Activated CD8-positive, alpha-beta T cell treated with anti-CD3 and anti-CD28 coated beads for 36 hours (primary cell): ENCODE measurements at places on chromosomes 1 and 21. TPM values are rescaled to one million over a fixed set of nuclear protein-coding genes. Genes with fewer than 3 reads are reported as not detected.

- no peak for DNase-seq
Observed at GRCh38 chr1:70319750-70320149, 34.8 kb downstream of the ANKRD13C start.

DNA sequence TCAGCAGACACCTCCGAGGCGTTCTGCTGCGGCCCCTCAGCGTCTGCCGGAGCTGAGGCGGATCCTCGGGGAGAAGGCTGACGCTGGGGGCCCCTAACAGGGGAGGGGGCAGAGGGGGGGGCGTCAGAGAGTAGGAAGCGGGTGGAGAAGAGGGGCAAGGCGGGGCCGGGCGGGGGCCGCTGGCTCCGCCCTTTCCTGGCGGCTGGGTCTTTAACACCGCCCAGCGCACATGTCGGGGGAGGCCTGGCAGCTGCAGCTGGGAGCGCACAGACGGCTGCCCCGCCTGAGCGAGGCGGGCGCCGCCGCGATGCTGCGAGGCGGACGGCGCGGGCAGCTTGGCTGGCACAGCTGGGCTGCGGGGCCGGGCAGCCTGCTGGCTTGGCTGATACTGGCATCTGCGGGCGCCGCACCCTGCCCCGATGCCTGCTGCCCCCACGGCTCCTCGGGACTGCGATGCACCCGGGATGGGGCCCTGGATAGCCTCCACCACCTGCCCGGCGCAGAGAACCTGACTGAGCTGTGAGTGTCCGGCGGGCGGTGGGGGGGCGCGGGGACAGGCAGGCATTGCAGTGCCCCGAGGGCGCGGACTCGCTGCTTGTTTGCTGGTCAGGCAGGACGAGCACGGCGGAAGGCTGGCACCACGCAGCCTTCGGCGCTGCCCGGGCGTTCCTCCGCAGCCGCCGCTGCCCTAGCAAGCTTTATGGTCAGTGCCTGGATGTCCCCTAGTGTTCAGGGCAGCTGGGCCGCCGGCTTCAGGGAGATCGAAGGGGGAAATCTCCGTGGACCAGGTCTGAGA is at the start of gene NTRK1:
NTRK1 (plus strand) TSS at position 238 of the 796 bp plus-strand sequence; CDS start at position 308, 70 bp downstream.
- DNase-seq, result peak; percentile 75

- DNase-seq, result no peak
Observed at GRCh38 chr1:147717706-147718097, 42.7 kb downstream of the GJA5 start.

GRCh38 chr1:220044678-220045355 is 1.5 kb downstream of the EPRS1 start:
- DNase-seq, result no peak

GRCh38 chr1:110011527-110012041 is 22.8 kb upstream of the STRIP1 start:
- DNase-seq, result peak; percentile 40

- DNase-seq, result no peak
Observed at GRCh38 chr1:8835941-8836643, 18.7 kb upstream of the RERE start.

DNA sequence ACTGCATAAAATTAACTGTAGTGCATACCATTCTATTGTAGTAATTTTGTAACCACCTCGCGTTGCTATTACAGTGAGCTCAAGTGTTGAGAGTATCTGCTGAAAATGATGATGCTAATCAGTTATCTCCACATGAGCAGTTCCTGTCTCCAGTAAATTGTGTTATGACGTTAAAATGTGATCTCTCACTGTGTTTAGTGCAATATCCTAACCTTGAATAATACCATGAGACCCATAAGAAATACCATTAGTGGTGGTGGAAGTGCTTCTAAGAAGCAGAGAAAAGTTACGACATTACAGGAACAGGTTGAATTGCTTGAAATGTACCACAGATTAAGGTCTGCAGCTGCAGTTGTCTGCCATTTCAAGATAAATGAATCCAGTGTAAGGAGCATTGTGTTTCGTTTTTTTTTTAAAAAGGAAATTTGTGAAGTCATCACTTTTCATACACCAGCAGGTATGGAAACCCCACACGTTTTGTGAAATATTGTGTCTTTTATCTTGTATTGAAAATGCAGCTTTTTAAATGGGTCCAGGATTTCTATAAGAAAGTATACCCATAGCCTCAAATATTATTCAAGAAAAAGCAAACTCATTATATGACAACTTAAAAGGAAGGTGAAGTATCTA is 72.5 kb downstream of the ANGPTL1 start:
- no peak for DNase-seq

- no peak for DNase-seq
Observed at GRCh38 chr1:31783846-31784245, 19.7 kb upstream of the ADGRB2 start.

DNA sequence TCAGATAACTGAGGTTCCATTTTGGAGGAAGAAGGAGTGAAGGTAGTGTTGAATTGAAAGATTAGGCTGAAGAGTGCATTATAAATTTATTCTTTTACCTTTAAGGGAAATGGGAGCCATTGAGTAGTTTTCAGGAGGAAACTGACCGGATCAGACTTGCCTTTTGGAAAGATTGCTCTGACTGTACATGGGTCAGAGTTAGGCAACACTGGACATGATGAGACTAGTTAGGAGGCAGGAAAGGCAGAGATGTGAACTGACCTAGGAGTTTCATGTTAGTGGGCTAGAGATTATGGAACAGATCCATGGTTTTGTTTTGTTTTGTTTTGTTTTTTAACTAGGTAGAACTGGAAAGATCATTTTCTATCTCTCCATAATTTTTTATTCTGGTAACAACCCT is 78.2 kb downstream of the SNX7 start:
- DNase-seq, result no peak

- no peak for DNase-seq
Observed at GRCh38 chr1:77465139-77465538, 183.3 kb downstream of the AK5 start.

- DNase-seq, result no peak
Observed at GRCh38 chr1:246394121-246394520, 113.0 kb downstream of the SMYD3 start.

DNA sequence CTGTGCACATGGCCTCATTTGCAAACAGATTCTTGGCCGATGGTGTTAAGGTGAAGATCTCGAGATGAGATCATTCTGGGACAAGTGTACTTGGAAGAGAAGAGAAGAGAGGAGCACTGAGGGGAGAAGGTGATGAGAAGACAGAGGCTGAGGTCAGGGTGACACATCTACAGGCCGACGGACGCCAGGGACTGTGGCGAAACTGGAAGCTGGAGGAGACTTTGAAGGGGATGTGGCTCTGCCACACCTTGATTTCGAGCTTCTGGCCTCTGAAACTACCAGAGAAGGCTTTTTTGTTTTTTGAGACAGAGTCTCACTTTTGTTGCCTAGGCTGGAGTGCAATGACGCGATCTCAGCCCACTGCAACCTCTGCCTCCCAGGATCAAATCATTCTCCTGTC is 137.5 kb upstream of the TMEM51 start:
- no peak for DNase-seq

DNA sequence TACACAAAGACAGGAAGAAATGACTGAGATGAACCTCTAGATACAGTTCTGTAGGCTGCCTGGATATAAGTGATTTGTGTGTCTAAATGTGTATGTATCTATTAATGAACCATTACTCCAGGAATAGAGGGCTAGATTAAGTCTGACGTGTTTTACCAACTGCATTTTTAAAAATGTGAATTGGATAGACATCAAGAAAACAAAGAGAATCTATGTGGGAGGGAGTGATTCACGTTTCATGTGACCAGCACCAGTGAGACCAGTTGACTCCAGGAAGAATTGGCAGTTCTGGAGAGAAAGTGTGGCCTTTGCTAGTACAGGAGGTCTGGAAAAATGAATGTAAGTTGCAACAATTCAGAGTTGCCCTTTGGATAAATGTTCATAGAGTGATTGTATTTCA is 53.4 kb upstream of the RGS21 start:
- DNase-seq, result no peak

DNA sequence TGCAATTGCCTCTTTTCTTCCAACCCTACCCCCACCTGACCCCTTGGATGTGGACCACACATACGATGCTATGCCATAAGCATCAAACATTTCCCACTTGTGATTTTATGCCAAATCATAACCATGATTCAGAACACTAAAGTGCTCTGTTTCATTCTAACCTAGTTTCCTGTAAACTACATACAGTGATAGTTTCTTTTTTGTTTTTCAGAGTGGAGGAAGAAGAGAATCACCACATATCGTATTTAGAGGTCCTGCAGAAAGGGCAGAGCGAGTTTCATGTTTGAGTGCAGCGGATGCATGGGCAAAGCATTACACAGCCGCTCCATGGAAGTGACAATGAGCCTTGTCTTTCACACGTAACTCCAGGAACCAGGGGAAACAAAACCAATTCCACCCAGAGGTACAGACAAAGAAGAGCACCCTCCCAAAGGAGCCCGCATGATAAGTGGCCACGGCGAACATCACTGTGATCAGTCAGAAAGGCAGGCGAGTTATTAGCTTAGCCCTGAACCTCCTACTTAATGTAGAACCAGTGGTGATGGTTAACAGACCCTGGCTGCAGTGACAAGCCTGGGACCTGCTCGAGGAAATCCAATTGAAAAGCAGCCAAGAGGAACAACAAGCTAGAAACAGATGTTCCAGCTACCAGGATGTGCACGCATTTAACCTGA is 64.0 kb upstream of the ZNF281 start:
- DNase-seq, result peak; percentile 49

GRCh38 chr1:204880906-204881305 is 10.2 kb downstream of the NFASC start:
- no peak for DNase-seq

DNA sequence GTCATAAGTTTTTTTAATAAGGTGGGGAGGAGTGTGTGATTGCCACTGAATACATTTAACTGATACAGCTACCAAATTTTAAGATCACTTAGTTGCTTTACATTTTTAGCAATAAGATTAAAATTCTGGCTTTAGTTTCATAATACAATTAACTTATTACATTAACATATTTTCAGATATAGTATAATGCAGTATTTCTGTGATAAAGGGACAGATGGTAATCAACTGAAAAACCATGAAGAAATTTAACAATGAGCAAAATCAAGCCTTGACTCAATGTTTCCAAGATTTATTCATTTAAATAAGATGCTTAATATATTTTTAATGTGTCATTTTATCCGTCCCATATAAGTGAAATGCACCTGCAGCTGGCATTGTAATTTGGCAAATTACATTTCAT is 4.0 kb downstream of the TOMM20 start:
- no peak for DNase-seq

DNA sequence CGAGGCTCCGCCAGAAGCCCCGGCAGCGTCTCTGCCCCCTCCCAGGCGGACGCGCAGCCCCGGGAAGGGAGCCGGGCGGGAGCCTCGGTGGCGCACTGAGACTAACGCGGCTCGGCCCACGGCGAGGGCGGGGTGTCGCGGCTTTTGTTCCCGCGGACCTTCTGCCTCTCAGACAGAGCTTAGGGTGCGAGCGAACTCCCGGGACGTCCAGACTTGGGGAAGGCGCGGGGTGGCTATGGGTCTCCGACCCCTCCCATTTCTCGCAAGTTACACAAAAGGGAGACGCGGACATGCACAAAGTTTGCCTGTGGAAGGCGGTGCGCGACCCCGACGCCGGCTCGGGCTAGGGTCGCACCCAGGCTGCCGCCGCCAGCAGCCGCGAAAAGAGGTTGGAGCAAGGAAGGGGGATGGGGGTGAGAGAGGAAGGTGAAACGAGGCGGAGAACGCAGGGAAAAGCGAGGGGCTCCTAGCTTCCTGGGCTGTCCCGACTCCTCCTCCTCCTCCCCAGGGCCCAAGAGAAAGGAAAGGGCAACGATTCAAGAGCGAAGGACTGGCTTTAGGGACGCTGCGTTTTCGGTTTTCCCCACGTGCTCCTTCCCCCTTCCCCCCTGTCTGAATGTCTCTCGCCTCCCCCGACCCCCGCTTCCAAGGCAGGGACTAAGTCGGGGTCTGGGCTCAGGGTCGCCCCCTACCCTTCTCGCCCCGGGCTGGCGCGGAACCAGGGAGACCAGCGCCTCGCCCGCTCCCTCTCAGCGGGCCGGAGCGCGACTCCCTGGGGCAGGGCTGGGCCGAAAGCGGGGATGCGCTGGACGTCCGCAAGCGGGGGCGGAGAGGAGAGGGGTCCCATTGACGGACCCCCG is 729 bp downstream of the APP start:
- peak; percentile 45 for DNase-seq

GRCh38 chr1:101841824-101842223 is 154.9 kb downstream of the OLFM3 start:
- no peak for DNase-seq

- peak; percentile 50 for DNase-seq
Observed at GRCh38 chr1:51564124-51564523, 45.1 kb upstream of the EPS15 start.

DNA sequence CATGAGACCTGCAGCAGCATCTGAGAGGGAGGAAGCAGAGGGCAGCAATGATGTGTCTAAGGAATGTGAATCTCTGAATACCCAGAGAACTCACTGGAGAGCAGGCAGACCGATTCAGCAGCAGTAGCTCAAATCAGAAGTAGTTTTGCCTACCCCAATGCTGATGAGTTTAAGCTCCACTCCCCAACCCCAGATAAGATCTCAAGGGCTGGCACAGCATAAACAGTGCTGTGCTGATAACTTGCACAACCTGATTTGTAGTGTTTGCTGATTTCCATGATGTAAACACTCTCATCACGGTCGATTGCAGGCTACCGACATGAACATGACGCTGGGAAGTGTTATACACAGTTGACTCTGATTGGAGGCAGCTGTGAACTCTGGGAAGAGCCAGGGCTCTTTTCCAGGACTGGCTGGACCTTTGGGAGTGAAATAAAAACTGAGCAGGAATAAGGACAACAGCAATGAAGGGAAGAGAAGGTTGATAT is 11.2 kb upstream of the HMGCS2 start:
- no peak for DNase-seq

The LRRC71 gene
- not detected for total RNA-seq

The TNFRSF4 gene
- 142 TPM for total RNA-seq

The INAVA gene
- total RNA-seq, result not detected

The TEKT2 gene
- 0.20 TPM for total RNA-seq

The BARHL2 gene
- total RNA-seq, result not detected
